Activated naive CD4-positive, alpha-beta T cell (primary cell): ENCODE measurements at places on chromosomes 7 and 10.

DNA sequence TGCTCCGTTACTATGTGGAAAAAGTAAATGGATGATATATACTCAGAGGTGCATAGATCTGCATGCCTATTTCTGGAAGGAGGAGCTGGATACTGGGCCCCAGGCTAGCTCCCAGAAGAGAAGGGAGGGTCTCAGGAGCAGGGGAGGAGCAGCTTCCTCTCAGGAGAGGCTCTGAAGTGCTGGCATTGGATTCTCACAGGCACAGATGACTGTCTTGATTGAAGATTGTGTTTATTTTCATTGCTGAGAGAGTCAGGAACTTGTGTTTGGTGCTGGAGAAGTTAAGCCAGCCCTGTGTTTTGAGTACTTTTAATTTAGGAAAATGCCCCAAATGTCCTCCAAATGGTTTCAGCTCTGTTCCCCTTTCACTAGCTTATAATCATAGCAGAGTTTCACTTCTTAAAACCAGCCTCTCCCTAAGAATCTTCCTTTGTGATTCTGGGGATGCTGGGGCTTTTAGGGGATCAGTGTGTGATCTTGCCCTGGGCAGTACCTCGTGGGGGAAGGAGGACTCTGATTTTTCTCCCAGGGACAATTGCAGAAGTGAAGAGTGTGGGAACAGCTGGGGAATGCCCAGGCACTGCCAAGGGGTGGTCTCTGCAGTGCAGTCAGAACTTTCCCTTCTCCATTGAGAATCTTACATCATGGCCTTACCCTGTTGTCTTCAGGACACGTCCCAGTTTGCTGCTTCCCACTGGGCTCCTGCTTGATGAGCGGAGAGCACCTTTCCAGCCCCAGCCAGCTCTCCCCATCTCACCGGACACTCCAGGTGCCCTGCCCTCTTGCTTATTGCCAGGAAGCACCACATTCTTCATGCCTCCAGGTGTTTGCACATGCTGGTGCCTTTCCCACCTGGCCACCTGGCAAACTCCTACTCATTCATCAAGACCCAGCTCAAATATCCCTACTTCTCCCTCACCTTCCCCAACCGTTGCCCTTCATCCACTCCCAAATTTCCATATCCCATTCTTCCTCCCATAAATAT, 102.8 kb downstream of the ARHGAP22 start:
- no peak for DNase-seq

DNA sequence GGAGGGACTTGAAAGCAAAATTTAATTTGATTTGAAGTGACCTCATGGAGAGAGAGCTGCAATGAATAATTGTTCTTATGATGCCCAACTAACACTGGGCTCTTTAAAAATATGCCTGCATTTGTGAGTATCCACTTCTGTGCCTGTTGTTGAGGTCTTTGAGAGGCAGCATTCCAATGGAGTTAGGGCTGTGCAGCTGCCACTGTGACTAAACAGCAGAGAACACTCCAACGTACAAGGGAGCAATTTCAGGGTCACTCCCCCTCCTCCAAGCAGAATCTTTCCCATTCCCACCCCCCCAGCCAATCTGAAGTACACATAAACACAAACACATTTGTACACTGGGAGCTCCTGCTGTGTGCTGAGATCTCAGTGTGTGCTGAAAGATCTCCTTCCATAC, 28.0 kb upstream of the GSAP start:
- no peak for DNase-seq

DNA sequence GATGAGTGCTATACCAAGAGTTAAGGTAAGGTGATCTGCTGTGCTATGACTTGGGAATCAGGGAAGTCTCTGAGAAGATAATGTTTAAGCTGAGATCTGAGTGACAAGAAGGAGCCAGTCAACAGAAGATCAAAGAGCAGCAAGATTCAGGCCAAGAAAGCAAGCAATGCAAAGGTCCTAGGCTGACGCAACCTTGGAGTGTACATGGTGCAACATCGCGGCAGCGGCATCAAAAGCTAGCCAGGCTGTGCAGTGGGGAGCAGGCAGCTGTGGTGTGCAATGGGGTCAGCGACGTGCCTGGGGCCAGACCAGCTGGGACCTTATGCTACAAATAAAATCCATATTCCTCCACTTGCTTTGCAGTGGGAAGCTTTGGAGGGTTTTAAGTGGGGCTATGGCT, 324.1 kb downstream of the LRMDA start:
- no peak for DNase-seq

- no peak for DNase-seq
Observed at GRCh38 chr7:305410-306151, 15.6 kb downstream of the FOXL3 start.
